Purkinje cell (primary cell): ENCODE measurements at places on chromosomes 5 and 9. TPM values are rescaled to one million over a fixed set of nuclear protein-coding genes. Genes with fewer than 3 reads are reported as not detected.

Gene BARHL1
- polyA plus RNA-seq: not detected in 2 replicates

Gene SYK
- not detected in 2 replicates for polyA plus RNA-seq

Gene EPB41L4A
- 0.22 and 0.92 TPM in 2 replicates for polyA plus RNA-seq

Gene PPP3R2
- 0.31 TPM in 1 of 2 replicates, not detected in the other for polyA plus RNA-seq

Gene NUTM2F
- polyA plus RNA-seq: not detected in 2 replicates

Gene ATG10
- polyA plus RNA-seq: 10.7 and 13.0 TPM in 2 replicates

Gene PCDHA9
- polyA plus RNA-seq: 0.07 and 0.16 TPM in 2 replicates

Gene ACTBL2
- polyA plus RNA-seq: not detected in 2 replicates

Gene BRIX1
- 35.4 and 54.0 TPM in 2 replicates for polyA plus RNA-seq

Gene PDLIM4
- not detected in 2 replicates for polyA plus RNA-seq

Gene DNAI1
- polyA plus RNA-seq: 2.1 TPM in 1 of 2 replicates, not detected in the other

Gene FAM174A
- 72.6 and 126 TPM in 2 replicates for polyA plus RNA-seq

Gene DELE1
- 4.0 and 17.1 TPM in 2 replicates for polyA plus RNA-seq

Gene GARNL3
- polyA plus RNA-seq: 150 and 157 TPM in 2 replicates

Gene SH3PXD2B
- polyA plus RNA-seq: 1.0 and 1.6 TPM in 2 replicates

Gene ALDH1A1
- 198 and 228 TPM in 2 replicates for polyA plus RNA-seq

Gene ITGA2
- 0.05 and 0.11 TPM in 2 replicates for polyA plus RNA-seq

Gene ANXA6
- polyA plus RNA-seq: 19.9 and 20.3 TPM in 2 replicates

Gene ALDH7A1
- 16.7 and 29.6 TPM in 2 replicates for polyA plus RNA-seq

Gene MSX2
- 1.5 TPM in 2 replicates for polyA plus RNA-seq

Gene CDH18
- 303 and 308 TPM in 2 replicates for polyA plus RNA-seq

Gene OGN
- polyA plus RNA-seq: 13.1 and 31.8 TPM in 2 replicates

Gene RPP25L
- polyA plus RNA-seq: 22.5 and 39.7 TPM in 2 replicates

Gene FOXD4L3
- not detected in 2 replicates for polyA plus RNA-seq

Gene SLC34A3
- not detected in 2 replicates for polyA plus RNA-seq

Gene MLANA
- 0.93 TPM in 1 of 2 replicates, not detected in the other for polyA plus RNA-seq

Gene IGIP
- polyA plus RNA-seq: 22.9 and 34.7 TPM in 2 replicates

Gene HBEGF
- 4.3 and 4.9 TPM in 2 replicates for polyA plus RNA-seq

Gene AJM1
- not detected in 2 replicates for polyA plus RNA-seq

Gene SPEF2
- 29.2 and 33.6 TPM in 2 replicates for polyA plus RNA-seq

Gene SELENOP
- 24.6 and 30.3 TPM in 2 replicates for polyA plus RNA-seq

Gene ADAMTS13
- polyA plus RNA-seq: 1.7 and 3.4 TPM in 2 replicates

Gene LIFR
- 8.5 and 8.8 TPM in 2 replicates for polyA plus RNA-seq

Gene ANKRD33B
- 4.2 TPM in 2 replicates for polyA plus RNA-seq

Gene PCA3
- 0.66 and 3.6 TPM in 2 replicates for polyA plus RNA-seq

Gene NUTM2G
- polyA plus RNA-seq: not detected in 2 replicates

Gene GLRA1
- 0.35 TPM in 1 of 2 replicates, not detected in the other for polyA plus RNA-seq

Gene FGF10
- polyA plus RNA-seq: 0.14 TPM in 1 of 2 replicates, not detected in the other

Gene ELAVL2
- polyA plus RNA-seq: 1.5 and 14.0 TPM in 2 replicates

Gene MYOT
- 1.7 and 7.7 TPM in 2 replicates for polyA plus RNA-seq

Gene TAF1L
- not detected in 2 replicates for polyA plus RNA-seq

Gene IFNK
- not detected in 2 replicates for polyA plus RNA-seq

Gene GAPT
- not detected in 2 replicates for polyA plus RNA-seq

Gene MYOZ3
- 0.99 TPM in 1 of 2 replicates, not detected in the other for polyA plus RNA-seq

Gene IL9
- not detected in 2 replicates for polyA plus RNA-seq

Gene IL33
- polyA plus RNA-seq: 11.8 and 19.4 TPM in 2 replicates

Gene CXCL14
- 0.27 and 0.39 TPM in 2 replicates for polyA plus RNA-seq

Gene FCN2
- not detected in 2 replicates for polyA plus RNA-seq
